ENCODE measurements at places on chromosomes 7 and 10.

GRCh38 chr10:21297603-21298383 lies 227.7 kb downstream of the SKIDA1 start:
- DNase-seq: no peak

DNA sequence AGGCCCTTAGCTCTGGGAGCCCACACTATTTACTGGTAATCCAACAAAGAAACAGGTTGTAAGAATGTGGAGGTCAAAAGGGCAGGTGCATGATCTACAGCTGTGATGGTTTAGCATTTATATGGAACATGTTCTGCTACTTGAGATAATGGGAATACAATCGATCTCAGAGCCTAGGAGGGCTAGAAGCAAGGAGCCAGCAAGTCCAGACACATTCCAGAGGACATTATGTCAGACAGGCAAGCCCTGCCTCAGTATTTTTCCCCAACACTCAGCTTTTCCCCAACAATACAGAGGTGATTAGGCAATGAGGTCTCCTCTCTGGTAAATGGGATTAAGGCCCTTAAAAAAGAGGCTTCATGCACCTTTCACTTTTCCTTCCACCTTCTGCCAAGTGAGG lies 21.4 kb upstream of the GNAT3 start:
- DNase-seq: no peak

- DNase-seq: no peak
Observed at GRCh38 chr7:146503844-146504243, 387.2 kb downstream of the CNTNAP2 start.

DNA sequence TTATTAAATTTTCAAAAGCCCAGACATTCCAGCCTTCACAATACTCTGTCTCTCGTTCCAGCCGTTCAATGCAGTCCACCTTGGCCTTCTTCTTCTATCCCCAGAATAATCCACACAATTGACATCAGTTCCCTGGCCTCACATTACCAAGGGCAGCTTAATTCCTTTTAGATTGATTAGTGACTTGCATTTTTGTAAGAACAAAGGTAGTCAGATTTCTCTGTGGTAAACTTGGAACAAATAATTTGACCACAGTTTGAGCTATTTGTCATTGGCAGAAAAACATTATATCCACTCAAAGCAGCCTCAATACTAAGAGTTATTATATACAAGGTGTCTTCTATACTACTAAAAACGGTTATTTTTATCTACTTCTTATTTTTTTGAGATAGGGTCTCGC lies 5.1 kb upstream of the CYTH3 start:
- DNase-seq: no peak

GRCh38 chr10:3882855-3883254 lies 97.8 kb upstream of the KLF6 start:
- no peak for DNase-seq

DNA sequence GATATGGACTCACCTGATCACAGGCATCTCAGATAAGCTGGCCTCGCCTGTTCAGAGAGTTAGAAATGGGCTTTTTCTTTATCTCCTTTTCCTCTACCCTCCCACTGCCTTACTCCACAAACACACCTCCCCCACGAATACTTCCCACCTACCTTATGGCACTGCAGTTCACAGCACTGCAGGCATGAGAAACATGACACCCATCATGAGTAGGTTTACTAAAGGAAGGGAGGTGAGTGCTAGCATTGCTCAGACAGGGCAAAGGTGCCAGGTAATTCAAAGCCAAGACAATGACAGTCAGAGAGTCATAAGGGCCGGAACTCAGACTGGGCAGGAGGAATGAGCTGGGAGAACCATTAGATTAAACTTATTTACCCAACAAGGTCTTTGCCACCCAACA lies 220.6 kb downstream of the FAM107B start:
- no peak for DNase-seq

DNA sequence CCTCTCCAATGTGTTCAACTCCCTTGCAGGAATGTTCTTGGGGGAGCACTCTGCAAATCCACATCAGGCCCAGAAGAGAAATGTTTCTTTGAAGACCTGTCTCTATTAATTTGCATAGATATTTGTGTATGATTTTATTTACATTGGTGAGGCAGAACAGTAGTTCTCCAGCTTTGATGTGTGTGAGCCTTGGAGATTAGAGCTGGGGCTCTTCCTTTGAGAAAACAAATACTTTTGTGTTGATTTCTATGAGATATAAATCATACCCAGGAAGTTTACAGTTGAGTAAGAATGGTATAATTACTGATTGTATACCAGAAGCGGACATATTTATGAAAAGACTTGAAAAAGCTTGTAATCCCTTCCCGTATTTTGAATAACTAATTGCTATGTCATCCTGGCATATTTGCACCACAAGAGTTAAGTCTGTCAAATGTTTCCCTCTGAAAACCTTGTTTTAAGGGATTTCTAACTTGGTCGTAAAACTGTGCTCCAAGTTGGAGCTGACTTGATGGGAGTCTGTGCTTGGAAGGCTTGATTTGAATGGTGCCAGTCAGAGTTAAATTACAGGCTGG lies 468.5 kb downstream of the LRMDA start:
- no peak for DNase-seq

GRCh38 chr7:26167303-26167934 lies 15.4 kb downstream of the NFE2L3 start:
- DNase-seq: no peak

GRCh38 chr7:128304212-128304611 lies 39.5 kb downstream of the RBM28 start:
- DNase-seq: no peak

DNA sequence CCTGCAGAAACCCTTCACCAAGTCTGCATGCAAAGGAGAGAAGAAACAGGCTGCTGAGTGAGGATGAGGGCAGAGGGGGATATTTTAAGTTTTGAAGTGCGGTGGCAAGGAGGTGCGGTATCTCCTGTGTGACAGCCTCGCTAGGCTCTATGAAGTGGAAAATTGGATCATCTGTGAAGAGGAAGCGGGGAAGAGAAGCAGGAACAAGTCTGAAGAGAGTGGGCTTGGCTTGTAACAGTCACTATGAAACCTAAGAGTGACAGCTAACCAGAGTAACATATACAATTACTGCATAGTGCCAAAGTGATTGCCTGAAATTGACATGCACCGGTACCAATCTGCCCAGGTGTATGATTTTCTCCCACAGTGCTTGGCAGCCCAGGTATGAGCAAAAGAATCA lies 287.5 kb upstream of the KLF14 start:
- DNase-seq: no peak

DNA sequence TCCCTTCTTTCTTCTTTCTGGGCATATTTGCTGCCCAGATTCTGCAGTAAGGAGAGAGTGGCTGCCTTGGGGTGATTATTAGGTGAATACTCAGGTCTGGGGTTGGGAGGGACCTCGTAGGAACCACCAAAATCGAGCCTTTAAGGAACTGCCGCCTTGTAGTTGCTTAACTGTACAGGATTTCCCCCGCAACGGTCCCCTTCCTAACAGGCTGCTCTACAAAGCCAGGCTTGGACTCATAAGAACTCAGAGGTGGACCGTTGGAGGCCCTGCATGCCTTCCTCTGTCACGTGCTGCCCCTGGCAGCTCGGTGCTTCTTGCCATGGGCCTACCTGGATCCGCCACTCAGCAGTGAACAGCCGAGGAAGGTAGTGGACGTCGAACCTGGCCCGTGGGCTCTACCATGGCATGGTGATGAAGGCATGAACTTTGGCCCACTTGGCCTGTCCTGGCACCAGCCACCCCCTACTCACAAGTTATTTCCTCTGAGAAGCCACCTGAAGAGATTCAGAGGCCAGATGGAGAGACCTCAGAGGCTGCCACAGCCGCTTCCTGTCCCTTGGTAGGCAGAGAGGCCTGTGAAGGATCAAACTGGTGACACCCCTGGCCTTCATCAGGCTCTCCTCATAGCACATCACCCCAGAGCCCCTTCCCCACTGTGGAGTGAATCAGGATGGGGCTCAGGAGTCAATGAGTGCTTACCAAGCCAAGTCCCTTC lies 54.6 kb downstream of the NOD1 start:
- no peak for DNase-seq

Data from bone marrow (tissue), 2 donors.